Mammary epithelial cell (primary cell): ENCODE measurements at places on chromosomes 1 and 21.

GRCh38 chr1:228437424-228437962 lies 20.8 kb upstream of the TRIM17 start:
- no peak for DNase-seq

DNA sequence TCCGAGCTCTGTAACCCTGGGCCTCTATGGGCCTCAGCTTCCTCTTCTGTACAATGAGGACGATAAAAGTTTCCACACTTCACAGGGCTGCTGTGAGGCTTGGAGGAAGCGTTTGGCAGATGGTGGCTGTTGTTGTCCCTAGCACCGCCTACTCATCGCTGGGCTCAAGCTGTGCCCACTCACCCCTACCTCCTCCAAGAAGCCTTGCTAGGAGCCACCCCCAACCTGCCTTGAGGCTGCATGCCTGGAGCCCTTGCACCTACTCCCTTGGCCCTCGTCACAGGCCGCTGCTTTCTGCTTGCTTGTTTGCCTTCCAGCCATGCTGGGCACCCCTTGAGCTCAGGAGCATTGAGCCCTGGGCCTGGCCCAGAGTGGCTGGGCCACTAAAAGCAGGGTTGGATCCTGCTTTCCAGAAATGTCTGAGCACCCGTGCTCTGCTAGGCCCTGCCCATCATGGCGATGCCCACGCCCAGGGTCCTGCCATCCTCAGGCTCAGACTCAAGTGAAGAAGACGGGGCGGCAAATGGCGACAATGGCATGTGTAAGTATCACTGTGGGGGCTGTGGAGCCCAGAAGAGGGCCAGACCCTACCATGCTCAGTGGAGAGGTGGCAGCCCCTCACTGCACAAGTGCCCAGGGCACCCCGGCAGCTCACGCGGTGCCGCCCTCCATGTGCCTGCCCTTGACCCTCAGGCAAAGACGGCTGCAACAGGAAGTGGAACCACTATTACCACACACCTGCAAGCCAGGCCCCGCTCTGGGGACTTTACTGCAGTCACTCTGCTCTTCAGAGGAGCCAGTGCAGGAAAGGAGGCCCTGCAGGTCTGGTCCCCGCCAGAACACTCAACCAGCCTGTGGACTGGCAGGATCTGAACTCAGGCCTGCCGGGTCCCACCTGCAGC lies 9.5 kb downstream of the SH3BGRL3 start:
- DNase-seq = no peak

DNA sequence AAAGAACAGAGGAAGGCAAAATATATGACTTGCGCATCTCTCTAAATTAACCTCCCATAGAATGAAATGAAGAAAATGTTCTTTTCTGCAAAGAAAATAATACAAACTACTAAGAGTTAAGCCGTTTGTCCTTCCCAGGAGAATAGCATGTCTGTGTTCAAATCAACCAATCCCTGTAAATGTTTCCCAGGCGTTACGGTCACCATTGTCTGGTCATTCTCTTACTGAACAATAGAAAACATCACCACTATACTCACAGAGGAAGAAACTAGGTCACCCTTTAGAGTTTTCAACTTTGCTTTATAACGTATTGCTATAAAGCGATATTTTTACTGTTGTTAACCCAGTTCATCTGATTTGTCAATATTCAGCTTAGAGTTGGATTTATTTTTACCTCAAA lies 34.1 kb downstream of the COL11A1 start:
- no peak for DNase-seq

DNA sequence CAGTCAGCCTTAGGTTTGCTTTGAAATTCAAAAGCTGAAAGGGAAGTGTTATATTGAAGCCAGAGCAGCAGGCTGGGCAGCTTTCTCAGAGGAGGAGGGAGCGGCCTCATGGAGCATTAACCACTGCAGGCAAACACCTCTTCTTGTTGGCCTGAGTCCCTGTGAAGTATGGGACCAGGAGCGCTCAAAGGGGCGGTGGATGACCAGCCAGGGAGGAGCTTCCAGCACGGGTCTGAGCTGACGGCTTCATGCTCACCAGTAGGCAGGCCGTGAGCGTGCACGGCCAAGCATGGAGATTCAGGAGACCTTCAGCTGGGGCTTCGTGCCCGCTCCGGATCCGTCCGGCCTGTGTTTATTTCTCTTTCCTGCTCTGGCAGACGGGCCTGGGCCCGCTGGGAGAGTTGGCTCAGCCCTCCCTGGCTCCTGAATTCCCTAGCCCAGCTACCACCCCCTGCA lies 245.2 kb downstream of the TRABD2B start:
- no peak for DNase-seq

DNA sequence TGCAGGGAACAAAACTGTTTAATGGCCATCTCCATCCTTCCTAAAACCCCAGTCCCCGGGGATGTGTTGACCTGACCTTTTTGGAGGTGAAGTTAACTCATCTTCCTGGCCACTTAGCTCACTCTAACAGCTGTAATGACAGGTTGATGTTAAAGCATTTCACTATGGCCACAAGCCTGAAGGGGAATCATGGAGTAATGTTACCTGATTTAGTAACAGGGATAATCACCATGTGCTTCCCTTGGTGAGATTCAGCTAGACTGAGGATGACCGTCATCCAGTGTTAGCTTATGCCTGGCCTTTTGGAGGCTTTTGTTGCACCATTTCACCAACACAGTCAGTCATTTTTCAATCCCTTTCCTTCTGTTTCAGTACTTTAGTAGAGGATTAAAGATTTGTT lies 64.3 kb upstream of the RAVER2 start:
- no peak for DNase-seq

DNA sequence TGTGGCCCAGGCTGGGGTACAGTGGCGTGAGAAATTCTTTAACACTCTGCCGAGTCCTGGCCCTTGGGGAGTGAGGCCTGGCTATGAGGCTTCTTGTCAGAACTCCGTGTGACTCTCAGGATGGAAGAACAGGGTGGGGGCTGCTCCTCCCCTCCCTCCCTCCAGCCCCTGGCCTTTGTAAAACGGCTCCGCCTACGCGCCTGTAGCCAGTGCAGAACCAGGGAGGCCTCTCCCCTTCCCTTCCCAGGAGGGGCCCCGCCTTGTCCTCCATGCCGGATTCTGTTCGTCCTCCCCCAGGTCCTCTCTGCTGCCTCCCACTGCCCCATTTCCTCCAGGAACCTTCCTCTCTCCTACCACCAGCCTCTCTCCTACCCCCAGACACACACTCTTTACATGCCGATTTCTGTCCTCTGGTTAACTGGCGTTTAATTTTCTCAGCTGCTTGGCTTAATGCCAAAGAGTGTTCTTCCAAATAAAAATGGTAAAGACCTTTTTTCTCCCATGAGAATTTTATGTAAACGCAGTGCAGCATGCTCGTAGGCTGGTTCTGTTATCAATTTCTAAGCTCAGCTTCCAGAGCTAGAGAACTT lies 21.0 kb downstream of the PDE9A start:
- DNase-seq = no peak

DNA sequence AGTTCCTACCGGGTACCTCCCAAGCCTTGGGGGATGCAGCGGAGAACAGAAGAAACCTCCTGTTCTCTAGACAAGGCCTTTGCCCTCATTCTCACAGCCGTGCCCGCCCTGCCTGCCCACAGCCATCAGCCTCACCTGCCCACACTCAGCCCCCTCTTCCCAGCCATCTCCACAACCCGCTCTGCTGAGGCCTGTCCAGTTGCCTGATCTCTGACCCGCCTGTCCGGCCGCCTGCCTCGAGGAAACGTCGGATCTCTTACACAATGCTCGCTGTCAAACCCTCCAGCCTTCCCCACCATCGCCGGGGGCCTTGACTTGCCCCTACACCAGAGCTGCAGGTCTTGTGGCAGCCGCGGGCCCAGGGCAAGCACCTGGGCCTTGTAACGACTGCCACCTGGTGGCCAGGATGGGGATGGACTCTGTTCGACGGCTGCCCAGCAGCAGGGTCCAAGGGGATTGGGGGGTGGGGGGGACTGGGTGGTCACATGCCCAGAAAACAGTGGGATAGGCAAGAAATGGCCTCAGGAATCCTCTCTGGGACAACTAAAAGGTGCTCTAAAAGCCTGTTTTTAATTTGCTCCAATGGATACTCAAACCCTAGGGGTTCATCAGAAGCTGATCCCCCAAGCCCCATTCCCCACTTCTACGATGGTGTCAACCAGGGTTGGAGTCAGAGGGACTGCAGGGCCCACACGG lies 31.0 kb downstream of the SLC45A1 start:
- peak; percentile 24 for DNase-seq

GRCh38 chr1:161324020-161324419 lies 9.8 kb downstream of the SDHC start:
- DNase-seq = no peak

- DNase-seq = no peak
Measured at GRCh38 chr1:226730071-226730470, 9.0 kb downstream of the ITPKB start.

- DNase-seq = peak; percentile 29
Measured at GRCh38 chr1:64572222-64572900, 102.4 kb downstream of the CACHD1 start.

DNA sequence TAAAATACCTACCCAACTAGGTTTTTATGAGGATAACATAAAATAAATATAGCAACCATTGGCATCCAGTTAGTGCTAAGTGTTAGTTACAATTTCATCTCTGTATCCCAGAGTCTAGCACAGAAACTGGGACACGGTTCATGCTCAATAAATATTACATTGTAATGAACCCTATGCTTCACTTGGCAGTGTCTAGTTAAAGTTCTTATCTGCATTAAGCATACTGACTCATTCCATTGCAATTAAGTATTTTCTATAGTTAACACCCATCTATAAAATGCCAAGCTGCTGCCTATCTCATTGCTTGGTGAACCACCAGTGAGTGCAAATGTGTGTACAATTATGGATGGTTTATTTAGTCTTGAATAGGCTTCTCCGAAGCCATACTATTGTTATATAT lies 15.2 kb downstream of the CHML start:
- DNase-seq = no peak

DNA sequence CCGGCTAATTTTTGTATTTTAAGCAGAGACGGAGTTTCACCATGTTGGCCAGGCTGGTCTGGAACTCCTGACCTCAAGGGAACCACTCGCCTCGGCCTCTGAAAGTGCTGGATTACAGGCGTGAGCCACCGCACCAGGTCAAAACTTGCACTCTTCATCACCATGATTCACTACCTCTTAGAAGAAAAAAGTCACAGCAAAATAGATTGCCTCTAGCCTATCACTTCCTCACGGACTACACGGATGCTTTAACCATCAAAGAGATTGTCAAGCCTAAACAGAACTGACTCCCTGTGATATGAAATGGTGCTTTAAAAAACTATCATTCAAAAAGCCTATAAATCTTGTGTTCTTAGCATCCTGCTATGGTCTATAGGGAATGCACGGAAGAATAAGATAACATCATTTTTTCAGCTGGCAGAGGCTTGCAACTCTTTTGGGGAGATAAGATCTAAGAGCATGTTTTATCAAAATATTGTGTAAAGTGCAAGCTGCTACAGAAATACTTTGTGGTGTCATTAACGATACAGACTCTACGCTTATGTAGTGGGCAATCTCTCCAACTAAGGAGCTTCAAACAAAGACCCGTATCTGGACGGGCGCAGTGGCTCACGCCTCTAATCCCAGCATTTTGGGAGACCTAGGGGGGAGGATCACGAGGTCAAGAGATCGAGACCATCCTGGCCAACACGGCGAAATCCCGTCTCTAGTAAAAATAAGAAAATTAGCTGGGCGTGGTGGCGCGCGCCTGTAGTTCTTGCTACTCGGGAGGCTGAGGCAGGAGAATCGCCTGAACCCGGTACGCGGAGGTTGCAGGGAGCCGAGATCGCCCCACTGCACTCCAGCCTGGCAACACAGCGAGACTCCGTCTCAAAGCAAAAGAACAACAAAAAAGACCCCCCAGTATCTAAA lies 966 bp downstream of the TFB2M start:
- peak; percentile 42 for DNase-seq

- DNase-seq = peak; percentile 64
Measured at GRCh38 chr1:159932296-159933285, 7.3 kb upstream of the TAGLN2 start.

DNA sequence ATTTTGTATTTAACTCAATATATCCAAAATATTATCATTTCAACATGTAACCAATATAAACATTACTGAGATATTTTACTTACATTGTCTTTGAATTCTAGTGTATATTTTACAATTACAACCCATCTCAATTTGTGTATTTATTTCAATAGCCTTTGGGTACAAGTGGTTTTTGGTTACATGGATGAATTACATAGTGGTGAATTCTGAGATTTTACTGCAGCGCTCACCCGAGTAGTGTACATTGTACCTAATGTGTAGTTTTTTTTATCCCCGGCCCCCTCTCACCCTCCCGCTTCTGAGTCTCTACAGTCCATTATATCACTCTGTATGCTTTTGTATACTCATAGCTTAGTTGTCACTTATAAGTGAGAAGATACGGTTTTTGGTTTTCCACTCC lies 117.0 kb upstream of the GALNT2 start:
- no peak for DNase-seq

- no peak for DNase-seq
Measured at GRCh38 chr1:184618851-184619250, 135.8 kb downstream of the EDEM3 start.

DNA sequence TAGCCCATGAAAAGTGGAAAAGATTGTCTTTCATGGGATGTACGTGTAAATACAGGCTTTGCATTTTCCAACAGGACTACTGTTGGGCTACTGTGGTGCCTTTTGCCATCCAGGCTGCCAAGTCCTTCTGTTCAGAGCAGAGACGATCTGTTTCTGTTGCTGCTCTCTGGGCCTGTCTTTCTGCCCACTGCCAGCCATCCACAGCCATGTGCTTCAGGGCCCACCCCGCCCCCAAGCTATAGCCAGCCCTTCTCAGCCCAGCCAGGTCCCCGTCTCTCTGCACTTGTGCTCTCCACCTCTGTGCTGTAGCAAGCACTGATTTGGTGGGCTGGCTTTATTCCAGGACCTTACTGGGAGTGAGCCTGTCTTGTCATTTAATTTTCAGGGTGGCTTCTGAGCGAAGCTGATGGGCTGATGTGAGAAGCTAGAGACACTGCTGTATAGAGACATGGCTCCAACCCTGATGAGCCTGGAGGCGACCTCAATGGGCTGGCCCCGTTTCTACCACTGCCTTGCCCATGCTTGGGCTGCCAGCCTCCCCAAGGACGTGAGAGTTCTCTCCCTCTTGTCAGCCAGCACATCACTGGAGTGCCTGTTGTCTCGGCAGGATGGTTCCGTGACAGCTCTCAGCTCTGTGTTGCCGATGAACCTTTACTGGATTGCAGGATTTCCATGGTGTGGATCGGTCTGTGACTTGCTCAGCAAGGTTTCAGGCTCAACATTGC lies 137.8 kb downstream of the PEX14 start:
- no peak for DNase-seq

DNA sequence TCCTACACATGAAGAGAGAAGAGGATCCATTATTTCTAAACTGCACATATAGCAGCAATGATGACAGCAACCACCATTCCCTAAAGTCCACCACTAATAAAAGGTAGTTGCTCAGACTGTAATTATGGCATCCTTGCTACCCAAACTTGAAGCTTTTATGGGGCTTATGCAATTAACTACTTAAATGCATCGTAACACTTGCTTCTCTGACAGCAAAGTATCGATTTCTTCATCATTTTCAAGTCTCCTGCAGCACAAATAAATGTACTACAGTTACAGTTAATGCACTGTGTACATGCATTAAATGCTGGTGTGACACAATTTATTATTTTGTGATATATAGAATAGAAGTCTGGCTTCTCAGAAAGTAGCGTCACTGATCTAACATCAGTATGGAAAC lies 241.7 kb downstream of the USH2A start:
- DNase-seq = no peak

- DNase-seq = peak; percentile 54
Measured at GRCh38 chr1:152654110-152654509, 9.1 kb upstream of the LCE2D start.

GRCh38 chr1:230206207-230206606 lies 139.2 kb downstream of the GALNT2 start:
- DNase-seq = no peak
